Head of caudate nucleus (tissue), 42 donors: ENCODE measurements at places on chromosomes 5 and 9.

GRCh38 chr5:78912085-78912771 is 72.9 kb downstream of the ARSB start:
- no peak for DNase-seq

GRCh38 chr5:134143431-134143830 is 28.9 kb downstream of the TCF7 start:
- peak; percentile 1 for DNase-seq

- no peak for DNase-seq
Observed at GRCh38 chr9:2743937-2744529, 26.7 kb downstream of the KCNV2 start.

DNA sequence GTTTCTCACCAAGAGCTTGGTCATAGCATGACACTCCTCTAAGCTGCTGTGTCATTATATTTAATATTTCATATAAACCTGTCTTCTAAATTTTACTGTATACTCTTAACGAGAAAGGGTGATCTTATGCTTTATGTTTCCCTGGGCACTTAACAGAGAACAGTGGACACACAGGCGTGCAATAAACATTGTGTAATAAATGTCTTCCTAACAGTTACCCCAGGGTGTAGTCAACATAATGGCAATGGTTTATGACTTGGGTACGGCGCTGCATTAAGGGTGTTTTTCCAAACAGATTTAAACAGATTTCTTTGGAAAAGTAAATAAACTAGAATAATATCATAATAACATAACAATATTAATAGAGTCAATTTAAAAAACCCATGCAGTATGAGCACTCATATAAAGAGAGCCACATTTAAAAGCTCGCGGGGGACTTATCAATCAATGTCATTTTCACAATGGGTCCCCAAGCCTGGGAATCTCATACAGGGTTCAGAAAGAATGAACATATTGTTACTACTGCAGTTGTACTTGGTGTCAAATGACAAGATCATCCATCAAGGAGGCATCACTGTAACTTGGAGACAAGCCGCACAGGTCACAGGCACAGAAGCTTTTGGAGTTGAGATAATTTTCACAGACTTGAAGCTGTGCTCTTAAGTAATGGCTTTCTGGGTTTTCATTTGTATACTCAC is 376.4 kb downstream of the CTNND2 start:
- DNase-seq = no peak

GRCh38 chr5:1800472-1801221 is 560 bp upstream of the NDUFS6 start:
- no peak for DNase-seq

DNA sequence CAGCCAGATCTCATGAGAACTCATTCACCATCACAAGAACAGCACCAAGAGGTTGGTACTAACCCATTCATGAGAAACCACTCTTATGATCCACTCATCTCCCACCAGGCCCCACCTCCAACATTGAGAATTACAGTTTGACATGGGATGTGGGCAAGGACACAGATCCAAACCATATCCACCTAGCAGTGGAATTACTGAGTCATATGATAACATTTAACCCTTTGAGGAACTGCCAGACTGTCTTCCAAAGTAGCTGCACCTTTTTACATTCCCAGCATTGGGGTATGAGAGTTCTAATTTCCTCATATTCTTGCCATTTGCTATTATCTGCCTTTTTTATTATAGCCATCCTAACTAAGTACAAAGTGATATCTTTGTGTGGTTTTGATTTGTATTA is 51.9 kb downstream of the CTNNA1 start:
- no peak for DNase-seq

DNA sequence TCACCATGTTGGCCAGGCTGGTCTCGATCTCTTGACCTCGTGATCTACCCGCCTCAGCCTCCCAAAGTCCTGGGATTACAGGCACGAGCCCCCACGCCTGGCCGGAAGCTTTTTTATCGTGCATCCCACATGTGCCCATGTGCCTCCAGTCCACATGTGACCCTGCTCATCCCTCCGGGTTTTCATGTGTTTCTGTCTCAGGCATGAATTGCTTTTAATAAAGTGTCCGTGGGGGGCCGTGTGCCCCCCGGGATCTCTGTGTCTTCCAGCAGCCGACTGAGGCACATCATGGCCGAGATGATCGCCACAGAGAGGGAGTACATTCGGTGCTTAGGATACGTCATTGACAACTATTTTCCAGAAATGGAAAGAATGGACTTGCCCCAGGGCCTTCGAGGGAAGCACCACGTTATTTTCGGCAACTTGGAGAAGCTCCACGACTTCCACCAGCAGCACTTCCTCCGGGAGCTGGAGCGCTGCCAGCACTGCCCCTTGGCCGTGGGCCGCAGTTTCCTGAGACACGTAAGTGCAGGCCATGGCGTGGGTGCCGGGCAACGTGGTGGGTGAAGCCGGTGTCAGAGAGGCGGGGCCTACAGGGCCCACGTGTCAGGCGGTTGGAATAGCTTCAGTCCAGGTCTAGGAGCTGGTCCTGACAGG is 22.1 kb upstream of the LRRC14B start:
- DNase-seq = peak; percentile 29
